Mesendoderm (in vitro differentiated cells): ENCODE measurements at places on chromosomes 11 and 22.
A peak's percentile ranks its signal among the peaks of the same experiment; 100 is the strongest.

DNA sequence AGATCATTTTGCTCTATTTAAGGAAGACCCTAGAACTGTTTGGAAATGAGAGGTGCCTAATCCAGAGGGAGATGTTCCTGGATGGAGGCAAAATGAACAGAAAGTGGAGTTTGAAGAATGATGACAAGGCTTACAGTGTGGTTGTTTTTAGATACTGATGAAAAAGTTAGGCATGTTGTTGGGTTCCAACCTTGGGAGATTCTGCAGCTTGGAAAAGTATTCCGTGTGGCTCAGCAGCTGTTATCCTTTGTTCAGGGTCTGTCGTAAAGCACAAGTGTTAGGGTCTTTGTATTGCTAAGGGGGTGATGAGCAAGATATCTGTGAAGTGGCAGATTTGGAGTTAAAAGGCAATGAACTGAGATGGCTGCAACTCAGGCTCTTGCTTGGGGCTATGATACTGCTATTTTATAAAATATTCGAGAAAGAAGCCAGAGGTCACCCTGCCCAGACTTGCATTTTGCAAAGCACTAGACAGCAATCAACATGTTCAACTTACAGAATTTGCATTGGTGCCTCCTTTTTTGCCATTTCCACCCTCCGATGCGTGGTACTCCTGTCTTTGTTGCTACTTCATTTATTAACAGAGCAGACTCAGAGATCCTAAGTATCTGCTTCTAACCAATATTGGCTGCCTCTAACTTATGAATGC, 45.3 kb upstream of the POGLUT3 start:
- DNase-seq: no peak
- no peaks in the 10 kb centered on the region for H3K4me1 ChIP-seq
- no peak overlapping the region for H3K4me3 ChIP-seq
- H3K27ac ChIP-seq: no peak overlapping the region

- DNase-seq: peak; percentile 97
- H3K4me1 ChIP-seq: peaks cover 11% of the 10 kb centered on the region
- no peak overlapping the region for H3K4me3 ChIP-seq
- H3K27me3 ChIP-seq: no peaks in the 10 kb centered on the region
Measured at GRCh38 chr11:64846998-64847666, 2.7 kb upstream of the CDC42BPG start.

DNA sequence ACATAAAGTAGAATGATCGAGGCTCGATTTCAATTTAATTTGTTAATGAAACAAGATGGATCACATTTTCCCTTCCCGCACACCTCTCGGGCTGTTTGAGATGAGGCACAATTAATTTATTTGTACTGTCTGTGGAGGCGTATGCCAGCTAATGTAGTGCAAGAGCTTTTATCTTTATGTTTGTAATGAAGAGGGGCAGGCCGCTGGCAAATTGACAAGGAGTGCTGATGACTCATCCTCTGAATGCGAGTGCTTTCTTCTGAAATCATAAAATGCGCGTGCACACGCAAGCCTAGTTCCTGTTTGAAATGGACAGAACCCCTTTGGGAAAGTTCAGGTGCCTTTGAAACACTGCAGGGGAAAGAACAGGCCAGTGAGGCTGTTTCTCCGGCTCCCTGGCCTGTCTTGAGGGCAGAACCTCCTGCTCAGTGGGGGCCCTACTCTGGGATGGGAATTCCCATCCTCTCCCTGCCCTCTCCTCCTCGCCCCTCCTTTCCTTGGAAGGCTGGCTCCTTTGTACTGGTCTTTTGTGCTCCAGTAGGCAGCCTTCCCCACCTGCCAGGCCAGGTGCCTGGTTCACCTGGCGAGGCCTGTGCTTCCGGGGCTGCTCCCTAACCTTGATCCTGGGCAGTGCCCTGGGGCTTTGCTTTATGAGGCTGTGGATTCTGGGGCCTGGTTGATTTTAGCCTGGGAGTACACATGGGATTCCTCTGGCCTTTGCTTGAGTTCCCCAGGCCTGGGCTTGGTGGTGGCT, 50.3 kb downstream of the TEAD1 start:
- no peaks in the 10 kb centered on the region for H3K27me3 ChIP-seq
- H3K36me3 ChIP-seq: no peaks in the 10 kb centered on the region
- peaks cover 31% of the 10 kb centered on the region for H3K4me1 ChIP-seq

- DNase-seq: no peak
- no peak overlapping the region for H3K4me3 ChIP-seq
- H3K4me1 ChIP-seq: no peaks in the 10 kb centered on the region
- no peak overlapping the region for H3K27ac ChIP-seq
Measured at GRCh38 chr11:33994937-33995336, 56.6 kb upstream of the CAPRIN1 start.
